ENCODE measurements at places on chromosomes 1 and 21.

DNA sequence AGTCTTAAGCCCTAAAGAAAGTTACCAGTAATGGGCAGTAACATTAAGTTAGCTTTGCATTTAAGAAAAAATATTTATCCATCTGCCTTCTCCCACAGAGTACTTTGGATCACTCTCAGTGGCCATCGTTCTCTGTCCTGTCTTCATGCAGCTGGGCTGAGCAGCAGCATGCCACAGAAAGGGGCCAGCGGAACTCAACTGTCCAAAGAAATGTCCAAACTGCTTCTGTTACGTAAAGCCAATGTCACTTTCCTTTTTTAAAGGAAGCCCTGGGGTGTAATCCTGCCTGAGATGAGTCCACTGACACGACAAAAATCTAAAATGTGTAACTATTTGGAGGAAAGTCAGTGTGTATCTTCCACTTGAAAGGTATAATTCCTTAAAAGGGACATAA, 291.6 kb downstream of the SMYD3 start:
- DNase-seq: no peak

DNA sequence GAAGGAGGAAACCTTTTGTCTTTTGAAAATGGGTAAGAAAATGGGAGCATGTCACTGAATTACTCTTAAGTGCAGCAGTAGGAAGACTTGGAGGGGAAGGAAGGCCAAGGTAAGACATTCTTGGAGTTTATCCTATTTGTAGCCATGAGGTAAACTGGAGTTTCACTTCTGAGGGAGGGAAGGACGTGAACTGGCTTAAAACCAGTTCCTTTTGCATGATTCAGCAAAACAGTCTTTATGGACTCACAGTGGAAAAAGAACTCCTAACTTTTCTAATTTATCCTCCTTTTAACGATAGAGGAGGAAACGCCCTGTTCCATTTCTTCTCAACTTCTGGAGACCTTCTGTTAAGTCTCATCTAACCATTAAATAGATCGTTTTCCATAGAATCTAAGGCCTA, 2.5 kb downstream of the PRDX6 start:
- DNase-seq: no peak

DNA sequence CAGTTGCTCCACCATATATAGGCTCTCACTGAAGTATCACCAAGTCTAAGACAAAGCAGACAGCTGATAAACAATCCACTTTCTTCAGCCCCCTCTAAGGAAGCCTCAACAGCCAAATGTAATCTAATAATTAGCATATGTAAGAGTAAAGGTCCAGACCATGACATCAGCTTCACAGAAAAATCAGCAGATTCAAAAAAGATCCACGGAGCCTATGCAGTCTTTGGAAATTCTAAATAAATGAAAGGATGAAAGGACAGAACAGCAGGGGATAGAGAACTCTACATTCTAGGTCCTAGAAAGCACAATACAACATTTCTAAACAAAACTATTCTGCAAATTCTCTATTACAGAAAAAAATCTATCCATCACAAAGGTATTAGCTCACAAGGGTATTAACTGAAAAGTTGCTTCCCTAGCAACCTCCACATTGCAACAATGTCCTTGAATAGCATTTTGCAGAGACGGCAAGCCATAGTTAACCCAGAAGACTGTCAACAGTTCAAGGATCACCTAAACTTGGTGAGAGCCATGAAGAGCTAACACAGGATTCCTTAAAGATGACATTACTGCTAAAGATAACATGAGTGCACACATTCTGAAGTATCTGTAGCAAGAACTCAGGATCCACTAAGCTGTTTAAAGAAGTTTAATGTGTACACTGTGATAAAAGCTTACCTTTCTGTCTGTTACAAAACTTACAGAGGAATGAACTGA, 74.3 kb downstream of the SIPA1L2 start:
- no peak for DNase-seq

DNA sequence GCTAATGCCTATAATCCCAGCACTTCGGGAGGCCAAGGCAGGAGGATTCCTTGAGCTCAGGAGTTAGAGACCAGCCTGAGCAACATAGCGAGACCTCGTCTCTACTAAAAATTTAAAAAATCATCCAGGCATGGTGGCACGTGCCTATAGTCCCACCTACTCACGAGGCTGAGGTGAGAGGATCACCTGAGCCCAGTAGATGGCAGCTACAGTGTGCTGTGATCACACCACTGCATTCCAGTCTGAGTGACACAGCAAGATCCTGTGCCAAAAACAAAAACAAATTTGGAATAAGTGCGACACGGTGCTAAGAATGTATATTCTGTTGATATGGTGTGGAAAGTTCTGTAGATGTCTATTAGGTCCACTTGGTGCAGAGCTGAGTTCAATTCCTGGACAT, 15.1 kb downstream of the USP33 start:
- DNase-seq: no peak

DNA sequence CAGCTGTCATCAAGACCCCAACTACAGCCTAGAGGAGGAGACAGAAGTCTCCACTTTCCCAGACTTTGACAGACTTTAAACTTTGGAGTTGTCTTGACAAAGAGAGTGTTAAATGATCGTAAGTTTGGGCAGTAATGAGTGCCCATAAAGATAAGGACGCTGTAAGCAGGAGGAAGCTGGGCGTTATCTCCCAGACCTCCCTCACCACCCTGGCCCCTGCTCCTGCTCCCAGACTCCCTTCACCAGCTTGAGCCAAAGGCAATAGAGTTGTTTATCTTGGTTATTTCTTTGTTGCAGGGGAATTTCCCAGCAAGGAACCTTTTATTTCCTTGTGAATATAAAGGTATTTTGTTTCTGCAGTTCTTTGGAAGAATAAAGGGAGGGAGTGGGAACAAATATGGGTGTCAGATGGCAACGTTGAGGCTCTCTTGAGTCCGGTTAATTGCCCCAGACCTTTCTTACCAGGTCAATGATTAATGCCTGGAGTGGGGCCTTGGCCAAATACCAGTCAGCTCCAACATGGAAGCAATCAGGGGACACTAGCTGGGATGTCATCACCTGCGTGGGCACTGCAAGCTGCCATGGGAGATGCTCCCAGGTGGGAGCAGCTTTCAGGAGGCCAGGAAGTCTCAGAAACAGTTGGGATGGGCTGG, 4.4 kb downstream of the PIGR start:
- no peak for DNase-seq

GRCh38 chr1:64031236-64031635, 172.2 kb upstream of the UBE2U start:
- DNase-seq: no peak

DNA sequence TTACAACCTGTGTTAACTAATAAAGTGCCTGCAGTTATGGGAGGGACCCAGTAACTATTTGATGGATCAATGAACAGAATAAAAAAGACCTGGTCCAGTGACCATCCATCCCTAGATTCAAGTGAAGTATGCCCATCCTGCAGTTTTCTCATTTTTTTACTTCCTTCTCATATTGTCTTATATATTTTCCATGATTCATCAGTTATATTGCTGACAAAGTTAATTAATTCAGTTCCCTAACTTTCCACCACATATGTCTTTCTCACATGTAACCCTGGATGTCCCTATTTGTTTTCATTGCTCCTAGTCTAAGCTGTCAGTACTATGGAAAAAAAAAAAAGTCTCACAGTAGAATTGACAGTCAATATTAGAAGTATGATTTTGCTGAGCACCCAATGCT, 64.3 kb downstream of the ITGB3BP start:
- DNase-seq: no peak

DNA sequence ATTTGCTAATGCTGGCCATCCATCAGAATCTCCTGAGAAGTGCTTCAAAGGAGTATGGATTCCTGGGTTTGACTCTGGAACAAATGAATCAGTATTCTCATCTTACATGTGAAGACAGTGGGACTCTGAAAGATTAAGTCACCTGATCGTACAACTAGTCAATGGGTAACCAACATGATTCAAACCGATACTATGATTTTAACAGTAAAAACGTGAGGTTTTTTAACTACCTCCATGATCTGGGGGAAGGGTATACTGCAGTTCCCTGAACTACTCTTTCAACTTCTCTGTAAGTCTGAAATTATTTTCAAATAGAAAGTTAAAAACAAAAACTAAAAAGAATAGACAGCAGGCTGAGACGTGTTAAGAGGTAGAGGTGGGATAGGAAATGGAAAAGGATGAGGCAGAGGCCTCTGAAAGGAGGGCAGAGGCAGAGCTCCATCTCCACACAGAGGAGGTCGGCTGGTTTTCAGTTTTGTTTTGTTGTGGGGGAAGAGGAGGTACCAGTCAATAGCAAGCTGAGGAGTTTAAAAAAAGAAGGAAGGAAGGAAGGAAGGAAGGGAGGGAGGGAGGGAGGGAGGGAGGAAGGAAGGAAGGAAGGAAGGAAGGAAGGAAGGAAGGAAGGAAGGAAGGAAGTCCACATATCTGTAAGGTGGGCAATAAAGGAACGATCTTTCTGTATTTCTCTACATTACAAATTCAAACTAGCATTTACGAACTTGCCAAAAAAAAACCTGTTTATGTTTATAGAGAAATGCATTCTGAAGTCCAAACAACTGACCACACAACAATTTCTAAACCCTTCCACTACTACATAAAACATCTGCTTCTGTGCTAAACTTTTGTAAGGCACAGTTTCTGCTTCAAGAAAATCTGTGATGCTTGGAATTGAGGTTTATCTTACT, 213.1 kb downstream of the RERE start:
- DNase-seq: peak; percentile 7

- DNase-seq: no peak
Observed at GRCh38 chr1:168081373-168082007, 55.2 kb downstream of the GPR161 start.

DNA sequence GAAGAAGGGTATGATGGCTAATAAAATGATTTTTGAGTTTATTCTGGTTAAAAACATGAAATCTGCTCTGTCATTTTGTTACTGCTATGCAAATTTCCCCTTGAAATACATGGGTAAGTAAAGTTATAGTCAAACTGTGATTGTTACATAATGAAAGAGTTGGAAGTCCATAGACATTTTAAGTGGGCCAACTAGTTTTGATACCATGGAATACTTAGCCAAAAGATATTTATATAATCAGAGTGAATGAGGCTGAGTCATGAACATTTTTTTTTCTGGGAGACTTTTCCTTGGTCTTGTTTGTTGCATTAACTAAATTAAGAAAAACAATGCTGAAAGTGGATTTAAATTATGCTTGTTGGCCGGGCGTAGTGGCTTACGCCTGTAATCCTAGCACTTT, 58.2 kb upstream of the MPC2 start:
- DNase-seq: no peak

DNA sequence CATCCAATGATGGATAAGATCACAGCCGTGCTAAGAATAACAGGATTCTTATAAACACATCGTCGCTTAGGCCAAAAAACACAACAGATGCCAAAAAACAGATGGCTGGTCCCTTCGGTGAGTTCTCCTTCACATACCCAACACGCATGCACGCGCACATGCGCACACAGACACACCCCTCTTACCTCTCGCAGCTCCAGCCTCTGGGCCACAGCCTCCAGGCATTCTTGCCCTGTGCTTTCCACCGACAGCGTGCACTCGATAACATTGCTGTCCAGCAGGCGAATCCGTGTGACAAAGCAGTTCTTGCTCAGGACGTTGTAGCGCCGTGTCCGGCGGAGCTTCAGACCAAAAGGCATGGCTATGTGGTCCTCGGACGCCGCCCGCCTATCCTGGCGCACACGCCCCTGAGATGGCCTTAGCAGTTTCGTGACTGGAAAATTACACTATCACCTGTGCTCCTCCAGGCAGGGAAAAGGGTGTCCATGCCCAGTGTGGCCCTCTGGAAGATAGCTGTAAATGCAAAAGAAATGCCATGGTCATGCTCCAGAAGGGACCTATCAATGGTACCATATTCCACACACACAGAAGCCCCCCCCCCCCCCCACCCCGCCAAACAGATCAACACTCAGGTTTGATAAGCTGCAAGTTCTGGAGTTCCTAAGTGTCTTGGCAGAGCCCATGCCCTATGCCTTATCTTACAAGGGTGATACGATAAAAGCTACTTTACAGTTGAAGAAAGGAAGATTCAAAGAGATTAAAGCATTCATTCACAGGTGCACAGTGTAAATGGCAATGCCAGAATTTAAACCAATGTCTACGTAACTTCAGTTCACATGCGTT, 86.7 kb downstream of the PTPN14 start:
- DNase-seq: no peak

DNA sequence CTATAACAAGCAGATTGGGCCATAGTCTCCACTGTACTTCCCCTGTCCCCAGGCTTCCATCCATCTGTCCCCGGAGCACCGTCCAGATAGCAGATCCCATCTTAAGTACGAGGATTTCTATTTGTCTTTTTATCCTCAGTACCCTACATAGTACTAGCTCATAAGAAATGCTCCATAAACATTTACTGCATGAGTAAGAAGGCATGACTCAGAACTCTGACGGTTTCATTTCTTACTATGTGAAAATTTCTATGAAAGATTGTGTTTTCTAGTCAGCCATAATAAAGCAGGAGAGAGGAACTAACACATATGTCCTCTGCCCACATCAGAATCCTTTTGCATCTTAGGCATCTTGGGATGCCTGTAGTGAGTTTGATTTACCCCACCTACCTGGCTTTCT, 49.5 kb downstream of the CHD1L start:
- no peak for DNase-seq

GRCh38 chr21:14734191-14734590, 188.1 kb upstream of the SAMSN1 start:
- no peak for DNase-seq

- no peak for DNase-seq
Observed at GRCh38 chr1:51469518-51469917, 49.5 kb downstream of the EPS15 start.

- DNase-seq: no peak
Observed at GRCh38 chr1:208105756-208106155, 138.4 kb downstream of the PLXNA2 start.

DNA sequence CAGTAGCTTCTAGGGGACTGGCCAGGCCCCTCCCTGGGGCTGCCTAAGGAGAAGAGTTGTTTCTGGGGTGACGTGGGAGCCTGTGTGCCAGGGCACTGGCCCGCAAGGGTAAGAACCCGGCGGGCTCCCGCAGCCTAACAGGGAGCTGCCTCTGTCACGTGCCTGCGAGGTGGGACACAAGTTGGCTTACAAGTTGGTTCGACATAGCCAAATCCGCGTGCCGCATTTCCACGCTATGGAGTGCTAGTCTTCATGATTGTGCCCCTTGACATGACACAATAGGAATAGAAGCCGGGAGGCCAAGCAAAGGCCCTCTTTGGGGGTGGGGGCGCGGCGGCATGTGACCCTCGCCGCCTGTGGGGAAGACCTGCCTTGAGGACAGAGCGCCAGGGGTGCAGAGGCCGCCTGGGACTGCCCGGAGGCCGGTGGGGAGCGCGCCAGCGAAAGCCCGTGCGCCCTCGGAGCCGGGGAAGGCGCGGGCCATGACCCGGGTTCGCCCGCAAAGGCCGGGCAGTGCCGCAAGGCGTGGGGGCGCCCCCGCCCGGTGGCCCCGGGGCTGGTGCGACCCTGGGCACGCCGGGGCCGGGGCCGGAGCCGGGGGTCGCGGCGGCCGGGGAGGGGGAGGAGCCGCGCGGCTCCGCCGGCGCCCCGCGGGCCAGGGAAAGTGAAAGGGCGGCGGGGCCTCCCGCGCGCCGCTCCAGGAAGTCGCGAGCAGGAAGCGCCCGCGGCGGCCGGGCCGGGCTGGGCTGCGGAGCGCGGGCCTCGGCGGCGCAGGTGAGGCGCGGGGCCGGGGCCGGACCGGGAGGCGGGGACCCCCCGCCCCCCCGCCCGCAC, at the start of gene SLC37A1:
Gene SLC37A1 (plus strand): TSS at position 702 of the 834 bp plus-strand sequence. CDS start 4,603 bp downstream, outside the sequence.
- peak; percentile 55 for DNase-seq

GRCh38 chr21:29893687-29894086, 46.1 kb downstream of the GRIK1 start:
- DNase-seq: no peak
